Activated T-cell treated with anti-CD3 and anti-CD28 coated beads, Interleukin-2, amount 50 U/mL, for 72 hours (primary cell): ENCODE measurements at places on chromosomes 4 and X. TPM values are rescaled to one million over a fixed set of nuclear protein-coding genes. Genes with fewer than 3 reads are reported as not detected.

NRK gene
- not detected for total RNA-seq

DNA sequence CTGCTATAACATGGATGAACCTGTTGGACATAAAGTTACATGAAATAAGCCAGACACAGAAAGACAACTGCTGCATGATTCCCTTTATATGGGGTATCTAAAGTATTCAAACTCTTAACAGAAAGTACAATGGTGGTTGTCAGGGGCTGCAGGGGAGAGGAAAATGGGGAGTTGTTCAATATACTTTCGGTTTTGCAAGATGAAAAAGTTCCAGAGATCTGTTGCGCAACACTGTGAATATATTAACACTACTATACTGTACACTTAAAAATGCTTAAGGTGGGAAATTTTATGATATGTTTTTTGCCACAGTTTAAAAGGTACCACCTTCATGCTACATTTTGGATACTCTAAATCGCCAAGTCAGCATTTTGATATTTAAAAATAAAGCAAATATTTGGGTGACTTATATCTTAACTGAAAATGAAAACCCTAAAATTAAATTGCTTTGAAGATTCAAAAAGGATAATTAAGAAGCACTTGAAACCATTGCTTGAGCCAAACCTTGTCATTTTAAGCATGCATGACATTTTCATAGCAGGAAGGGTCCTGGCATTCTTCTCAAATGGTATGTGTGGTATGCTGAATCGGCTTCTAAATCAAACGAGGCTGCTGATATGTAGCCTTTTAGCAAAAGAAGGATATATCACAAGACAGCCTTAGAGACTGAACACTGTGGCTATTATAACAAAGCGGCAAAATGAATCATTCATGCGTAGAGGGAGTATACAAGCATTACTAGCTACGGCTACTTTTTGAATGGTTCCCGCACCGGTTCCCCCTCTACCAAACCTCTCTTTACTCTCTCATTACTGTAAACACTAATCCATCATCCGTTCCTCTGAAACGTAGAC is 607.1 kb upstream of the DIPK2B start:
- no peak for DNase-seq

DNA sequence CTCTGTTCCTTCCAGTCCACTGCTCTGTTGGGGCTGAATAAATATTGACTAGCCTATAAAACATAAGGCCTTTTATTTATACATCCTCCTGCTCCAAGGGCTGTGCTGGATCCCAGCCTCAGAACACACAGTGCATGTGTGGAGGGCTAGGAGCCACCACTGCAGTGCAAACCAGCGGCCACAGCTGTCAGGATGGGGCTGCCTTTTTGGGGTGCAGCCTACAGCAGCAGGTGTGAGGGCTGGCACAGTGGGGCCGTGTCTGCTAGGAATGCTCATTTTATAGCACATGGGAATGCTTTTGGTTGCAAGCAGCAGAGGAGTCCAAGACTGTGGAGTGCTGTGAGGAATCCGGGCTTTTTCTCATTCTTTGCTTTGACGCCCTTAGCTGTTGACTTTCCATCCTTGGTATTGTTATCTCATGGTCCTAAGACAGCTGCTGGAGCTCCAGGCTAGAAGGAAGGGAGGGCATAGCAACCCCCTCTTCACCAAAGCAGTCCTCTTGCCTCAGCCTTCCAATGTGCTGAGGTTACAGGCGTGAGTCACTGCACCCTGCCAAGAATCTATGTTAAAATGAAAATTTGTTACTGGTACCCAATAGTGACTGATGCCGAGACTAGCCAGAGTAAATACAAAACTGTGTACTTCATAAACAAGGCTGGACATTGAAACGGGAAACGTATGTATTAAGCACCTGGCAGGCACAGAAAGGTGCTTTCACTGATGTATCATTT is 334.3 kb upstream of the GATB start:
- DNase-seq: no peak

- DNase-seq: no peak
Measured at GRCh38 chr4:118557298-118557851, 127.8 kb upstream of the METTL14 start.

DNA sequence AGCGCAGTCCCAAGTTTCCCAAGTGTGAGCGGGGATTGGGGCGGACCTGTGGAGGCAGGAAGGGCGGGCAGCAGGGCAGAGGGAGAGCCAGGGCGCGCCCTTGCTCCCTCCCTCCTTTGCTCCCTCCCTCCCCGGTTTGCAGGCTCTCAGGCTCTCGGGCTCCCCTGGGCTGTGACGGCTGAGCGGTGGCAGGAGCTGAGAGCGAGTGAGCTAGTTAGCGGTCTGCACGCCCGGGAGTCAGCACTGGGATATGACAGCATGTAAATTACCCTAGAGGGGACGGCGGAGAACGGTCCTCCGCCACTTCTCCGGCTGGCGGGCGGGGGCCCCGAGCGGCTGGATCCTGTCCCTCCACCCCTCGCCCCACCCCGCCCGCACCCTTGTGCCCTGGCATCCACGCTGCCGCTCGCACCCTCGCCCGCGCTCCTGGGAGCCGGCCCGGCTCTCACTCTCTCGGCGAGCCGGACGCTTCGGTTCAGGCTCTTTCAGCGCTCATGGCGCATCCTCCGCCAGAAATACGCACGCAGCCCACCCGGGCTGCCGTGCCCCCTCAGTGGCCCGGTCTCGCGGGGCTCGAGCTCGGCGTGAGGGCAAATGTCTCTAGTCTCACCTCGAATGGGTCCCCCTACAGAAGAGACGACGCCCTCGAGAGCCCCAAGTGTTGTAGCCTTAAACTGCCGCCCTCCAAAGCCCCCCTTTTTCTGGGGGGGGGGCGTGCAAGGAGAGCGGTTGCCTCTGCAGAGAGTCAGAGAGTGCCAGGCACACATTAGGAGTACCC is at the start of gene TSC22D3:
Gene TSC22D3 (minus strand): TSS at position 54 of the 778 bp plus-strand sequence. CDS start 368 bp downstream, outside the sequence.
- DNase-seq: peak; percentile 54

DNA sequence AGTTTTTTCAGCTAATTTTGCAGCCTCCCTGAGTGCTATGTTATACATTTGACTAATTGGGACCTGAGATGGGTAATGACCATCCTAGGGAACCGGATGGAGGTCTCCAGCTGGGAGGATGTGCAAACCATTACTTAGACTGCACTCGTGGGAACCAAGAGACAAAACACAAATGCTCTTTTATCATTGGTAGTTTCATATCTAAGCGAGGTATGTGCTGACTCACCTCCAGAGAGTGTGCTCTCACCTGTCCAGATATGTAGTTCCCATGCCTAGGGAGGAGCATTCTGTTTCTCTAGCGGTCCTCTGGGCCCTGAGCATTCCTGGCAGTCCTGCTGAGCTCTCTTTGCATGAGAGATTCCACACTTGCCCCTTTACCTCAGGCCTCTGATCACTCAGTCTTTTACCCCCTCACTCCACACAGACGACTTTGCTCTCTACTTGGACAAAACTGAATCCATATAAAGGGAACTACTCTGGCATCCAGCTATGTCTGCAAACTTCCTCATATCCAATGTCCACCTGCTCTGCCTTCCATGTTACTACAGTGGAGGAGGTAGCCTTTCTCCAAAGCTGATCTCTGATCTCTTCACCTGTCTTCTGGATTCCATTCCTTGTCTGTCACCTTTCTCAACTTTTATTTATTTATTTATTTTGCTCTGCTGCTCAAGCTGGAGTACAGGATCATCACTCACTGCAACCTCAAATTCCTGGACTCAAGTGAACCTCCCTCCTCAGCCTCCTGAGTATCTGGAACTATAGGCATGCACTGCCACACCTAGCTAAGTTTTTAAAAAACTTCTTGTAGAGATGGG is 88.4 kb downstream of the LRP2BP start:
- no peak for DNase-seq

GRCh38 chr4:184309241-184310170 is 91.8 kb upstream of the ENPP6 start:
- DNase-seq: no peak

- DNase-seq: peak; percentile 40
Measured at GRCh38 chr4:109945056-109945455, 32.4 kb downstream of the EGF start.

DNA sequence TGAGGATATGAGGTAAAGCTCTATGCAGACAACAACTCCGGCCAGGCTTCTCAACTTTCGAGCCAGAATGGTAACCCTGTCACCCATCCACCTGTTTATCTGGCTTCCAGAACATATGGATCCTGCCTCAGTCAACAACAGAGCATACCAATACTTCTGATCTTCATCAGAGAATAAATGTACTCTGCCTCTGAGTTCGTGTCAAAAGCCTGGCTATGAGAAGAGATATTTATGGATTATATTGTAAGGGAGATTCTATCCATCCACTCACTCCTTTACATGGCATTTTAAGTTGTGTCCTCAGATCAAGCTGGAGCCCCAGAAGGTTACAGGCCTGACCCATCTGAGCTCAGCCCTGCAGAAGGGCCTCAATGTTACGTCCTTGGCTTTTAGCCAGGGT is 9.8 kb upstream of the FOXO4 start:
- no peak for DNase-seq

DNA sequence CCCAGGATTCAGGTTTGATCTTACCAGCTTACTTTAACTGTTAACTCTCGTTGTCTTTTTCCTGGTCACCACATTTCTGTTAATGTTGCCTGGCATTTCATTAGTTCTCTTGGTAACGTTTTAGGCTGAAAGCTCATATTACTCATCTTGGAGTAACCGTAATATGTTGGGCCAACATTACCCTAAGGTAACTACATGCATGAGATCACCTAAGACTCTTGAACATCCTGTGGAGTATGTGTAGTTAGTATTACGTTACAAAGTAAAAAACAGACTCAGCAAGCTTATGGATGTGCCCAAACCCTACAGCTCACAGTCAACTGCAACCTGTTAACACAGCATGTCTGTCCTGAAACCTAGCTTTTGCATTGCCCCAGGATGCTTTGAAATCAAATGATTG is 203.3 kb upstream of the HS3ST1 start:
- DNase-seq: no peak

- peak; percentile 59 for DNase-seq
Measured at GRCh38 chrX:119398974-119399771, at the start of gene SLC25A43. Gene SLC25A43 (plus strand): TSS chrX:119399336. CDS start chrX:119399404, 68 bp downstream.

DNA sequence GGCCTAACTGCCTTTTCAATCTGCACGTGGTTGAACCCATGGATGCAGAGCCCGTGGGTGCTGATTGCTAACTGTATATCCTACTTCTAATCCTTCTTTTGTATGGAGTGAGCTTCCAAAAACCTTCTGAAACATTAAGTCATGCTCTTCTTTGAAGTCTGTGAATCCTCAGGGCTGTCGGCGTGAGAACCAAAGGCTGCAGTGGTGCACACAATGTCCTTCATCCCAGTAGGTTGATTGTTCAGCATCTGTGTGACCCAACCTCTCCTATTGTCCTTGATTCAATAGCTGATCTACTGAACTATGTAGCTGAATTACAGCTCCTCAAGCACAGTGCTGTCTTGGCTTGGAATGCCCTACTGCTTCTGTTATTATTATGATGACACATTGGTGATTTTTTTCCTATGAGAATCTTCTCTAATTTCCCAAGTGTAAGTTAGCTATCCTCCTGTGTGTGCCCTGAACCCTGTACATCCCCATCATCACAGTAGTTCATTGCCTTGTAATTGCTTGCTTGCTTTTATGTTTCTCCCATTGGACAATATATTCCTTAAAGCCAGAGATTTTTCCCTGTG is 294.6 kb downstream of the TRIML1 start:
- no peak for DNase-seq

DNA sequence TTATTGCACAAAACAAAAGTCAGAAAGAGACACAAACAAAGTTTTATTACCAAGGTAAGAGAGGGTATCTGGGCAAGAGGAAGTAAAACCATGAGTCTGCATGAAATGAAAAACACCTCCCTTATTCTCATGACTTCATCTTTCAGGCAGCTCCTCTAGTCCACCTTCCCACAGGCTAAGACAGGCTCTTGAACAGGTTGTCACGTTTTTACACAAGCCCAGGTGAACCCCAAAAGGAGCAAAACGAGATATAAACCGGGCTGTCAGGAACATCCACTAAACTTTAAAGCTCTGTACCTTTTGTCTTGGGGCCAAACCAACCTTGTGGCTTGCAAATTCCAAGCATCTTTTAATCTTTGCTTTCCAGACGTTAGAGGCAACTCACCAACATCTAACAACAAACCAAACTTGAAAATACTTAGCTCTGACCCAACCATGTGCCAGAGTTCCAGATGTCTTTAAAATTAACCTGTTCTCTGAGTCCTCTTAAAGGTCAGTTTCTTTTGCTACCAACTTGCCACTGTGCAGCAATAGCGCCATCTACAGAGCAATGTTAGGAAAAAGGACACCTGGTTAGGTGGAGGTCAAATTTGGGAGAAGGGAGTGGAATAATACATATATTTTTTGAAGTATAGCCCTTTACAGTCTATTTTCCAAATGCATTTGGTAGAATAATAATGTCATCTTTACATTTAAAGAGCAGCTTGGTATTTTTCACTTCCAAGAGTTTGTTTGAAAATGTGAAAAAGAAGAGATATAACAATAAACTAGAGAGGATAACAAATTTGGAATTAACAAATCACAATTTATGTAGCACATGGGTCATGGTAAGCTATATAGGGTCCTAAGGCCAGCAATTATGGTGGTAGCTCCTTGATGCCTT is 73.1 kb downstream of the QRFPR start:
- peak; percentile 49 for DNase-seq

DNA sequence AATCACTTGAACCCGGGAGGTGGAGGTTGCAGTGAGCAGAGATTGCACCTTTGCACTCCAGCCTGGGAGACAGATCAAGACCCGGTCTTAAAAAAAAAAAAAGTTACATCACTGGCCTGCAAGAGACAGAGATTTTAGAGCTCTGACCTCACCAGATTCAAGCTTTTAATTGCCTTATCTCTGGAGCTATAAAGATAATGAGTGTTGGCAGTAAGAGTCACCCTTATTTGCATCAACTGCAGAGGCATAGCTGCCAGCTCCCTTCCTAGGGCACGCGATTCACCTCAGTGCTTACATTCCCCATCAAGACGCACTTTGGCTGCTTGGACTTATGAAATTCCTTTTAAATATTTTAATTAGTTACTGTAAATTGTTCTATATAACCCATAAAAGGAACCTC is 12.5 kb upstream of the SPATA4 start:
- no peak for DNase-seq

GRCh38 chr4:38785901-38786402 is 3.2 kb upstream of the TLR10 start:
- no peak for DNase-seq

DNA sequence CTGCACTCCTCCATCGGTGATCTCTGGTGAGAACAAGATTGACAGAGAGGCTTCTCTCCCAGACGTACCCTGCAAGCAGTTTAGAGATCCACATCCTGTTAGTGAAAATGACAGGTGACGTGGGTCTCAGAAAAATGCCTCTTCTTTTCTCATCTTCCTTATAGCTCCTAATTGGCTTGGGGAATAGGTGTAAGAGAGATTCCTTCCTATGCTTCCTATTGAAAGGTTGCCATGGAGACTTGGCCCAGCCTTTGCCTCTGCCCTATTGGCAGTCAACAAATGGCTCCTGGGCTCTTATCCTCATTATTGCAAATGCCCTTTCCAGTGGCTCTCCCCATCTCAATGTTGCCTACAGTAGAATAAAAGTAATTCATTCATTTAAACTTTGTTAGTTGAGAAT is 26.5 kb upstream of the DGKK start:
- no peak for DNase-seq

DNA sequence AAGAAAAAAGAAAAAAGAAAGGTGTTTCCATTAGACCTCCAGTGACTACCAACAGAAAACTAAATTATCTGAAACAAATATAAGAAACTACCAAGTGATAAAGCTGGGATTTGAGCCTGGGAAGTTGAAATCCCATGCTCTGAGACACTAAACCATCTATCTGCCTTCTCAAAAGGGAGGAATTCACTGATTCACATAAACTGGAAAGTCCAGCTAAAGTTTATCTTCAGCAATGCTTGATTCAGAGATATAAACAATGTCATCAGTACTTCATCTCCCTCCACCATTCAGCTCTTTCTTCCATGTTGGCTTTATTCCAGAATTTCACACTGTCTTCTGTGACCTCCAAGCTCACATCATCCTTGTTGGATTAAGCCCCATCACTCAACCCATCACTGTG is 96.3 kb downstream of the IQCM start:
- no peak for DNase-seq
